ENCODE measurements at places on chromosomes 4 and X. TPM values are rescaled to one million over a fixed set of nuclear protein-coding genes. Genes with fewer than 3 reads are reported as not detected.

- no peaks in the 10 kb centered on the region for H3K27me3 ChIP-seq
- H3K4me1 ChIP-seq, result no peaks in the 10 kb centered on the region
- no peak overlapping the region for H3K4me3 ChIP-seq
- DNase-seq, result no peak
- peaks cover 27% of the 10 kb centered on the region for H3K36me3 ChIP-seq
These were observed 89.9 kb downstream of the PTPN13 start for GRCh38 chr4:86683983-86684382.

Gene PCDH10
- total RNA-seq, result 61.9 TPM

- DNase-seq, result no peak
- peaks cover 9% of the 10 kb centered on the region for H3K4me1 ChIP-seq
- no peak overlapping the region for H3K27ac ChIP-seq
- no peaks in the 10 kb centered on the region for H3K27me3 ChIP-seq
These were observed 15.6 kb upstream of the MAD2L1 start for GRCh38 chr4:120082251-120082650.

GRCh38 chr4:41418444-41418843 is 119.5 kb upstream of the LIMCH1 start:
- no peak for DNase-seq
- no peak overlapping the region for H3K27ac ChIP-seq
- no peaks in the 10 kb centered on the region for H3K27me3 ChIP-seq
- no peak overlapping the region for H3K4me3 ChIP-seq
- peaks cover 16% of the 10 kb centered on the region for H3K4me1 ChIP-seq

GRCh38 chrX:149074398-149074797 is 430.7 kb downstream of the IDS start:
- no peak overlapping the region for H3K4me3 ChIP-seq
- H3K4me1 ChIP-seq, result no peaks in the 10 kb centered on the region
- no peak for DNase-seq
- H3K27me3 ChIP-seq, result no peaks in the 10 kb centered on the region

DNA sequence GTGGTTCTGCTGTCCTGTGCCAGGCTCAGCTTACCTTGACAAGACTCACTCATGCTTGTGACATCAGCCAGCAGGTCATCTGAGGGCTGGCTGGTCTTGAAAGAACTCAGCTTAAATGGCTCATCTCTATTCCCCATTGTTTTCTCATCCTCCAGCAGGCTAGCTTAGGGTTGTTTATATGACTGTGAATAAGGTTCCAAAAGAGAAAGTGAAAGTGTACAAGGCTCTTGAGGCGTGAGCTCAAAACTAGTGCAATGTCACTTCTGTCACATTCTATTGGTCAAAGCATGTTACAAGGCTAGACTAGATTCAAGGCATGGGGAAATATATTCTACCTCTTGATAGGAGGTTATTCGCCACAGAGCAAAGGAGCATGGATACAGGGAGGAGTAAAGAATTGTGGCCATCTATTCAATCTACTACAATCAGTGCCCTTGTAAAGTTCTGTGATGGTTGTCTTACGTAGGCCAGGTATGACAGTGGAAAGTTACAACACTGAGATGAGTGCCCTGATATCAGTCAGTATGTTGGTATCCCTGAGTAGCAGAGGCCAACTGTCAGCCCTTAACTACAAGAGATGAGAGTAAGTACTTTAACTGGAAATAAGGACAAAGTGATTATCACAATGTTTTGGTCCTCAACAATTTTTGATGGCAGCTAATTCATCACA is 19.8 kb upstream of the TMLHE start:
- no peaks in the 10 kb centered on the region for H3K4me1 ChIP-seq
- H3K4me3 ChIP-seq, result no peak overlapping the region
- H3K27ac ChIP-seq, result no peak overlapping the region

DNA sequence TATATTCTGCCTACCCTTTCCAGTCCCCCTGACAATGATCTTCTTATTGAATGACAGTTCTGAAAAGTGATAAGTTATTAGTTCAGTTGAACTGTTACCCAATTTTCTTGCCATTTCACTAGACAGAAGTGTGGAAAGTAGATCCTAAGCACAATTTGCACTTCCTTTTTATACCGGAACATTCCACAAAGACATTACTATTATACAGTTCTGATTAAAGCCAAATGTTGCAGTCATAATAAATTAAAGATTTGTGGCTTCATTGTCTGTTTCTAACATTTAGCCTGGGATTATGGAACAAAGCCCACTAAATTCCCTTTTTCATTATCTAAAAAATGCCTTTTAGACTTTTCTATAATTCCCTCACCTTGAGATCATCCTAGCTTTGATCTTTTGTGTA is 13.8 kb downstream of the SH3BGRL start:
- no peak overlapping the region for H3K27ac ChIP-seq
- no peaks in the 10 kb centered on the region for H3K4me1 ChIP-seq
- no peak for DNase-seq
- no peak overlapping the region for H3K4me3 ChIP-seq

DNA sequence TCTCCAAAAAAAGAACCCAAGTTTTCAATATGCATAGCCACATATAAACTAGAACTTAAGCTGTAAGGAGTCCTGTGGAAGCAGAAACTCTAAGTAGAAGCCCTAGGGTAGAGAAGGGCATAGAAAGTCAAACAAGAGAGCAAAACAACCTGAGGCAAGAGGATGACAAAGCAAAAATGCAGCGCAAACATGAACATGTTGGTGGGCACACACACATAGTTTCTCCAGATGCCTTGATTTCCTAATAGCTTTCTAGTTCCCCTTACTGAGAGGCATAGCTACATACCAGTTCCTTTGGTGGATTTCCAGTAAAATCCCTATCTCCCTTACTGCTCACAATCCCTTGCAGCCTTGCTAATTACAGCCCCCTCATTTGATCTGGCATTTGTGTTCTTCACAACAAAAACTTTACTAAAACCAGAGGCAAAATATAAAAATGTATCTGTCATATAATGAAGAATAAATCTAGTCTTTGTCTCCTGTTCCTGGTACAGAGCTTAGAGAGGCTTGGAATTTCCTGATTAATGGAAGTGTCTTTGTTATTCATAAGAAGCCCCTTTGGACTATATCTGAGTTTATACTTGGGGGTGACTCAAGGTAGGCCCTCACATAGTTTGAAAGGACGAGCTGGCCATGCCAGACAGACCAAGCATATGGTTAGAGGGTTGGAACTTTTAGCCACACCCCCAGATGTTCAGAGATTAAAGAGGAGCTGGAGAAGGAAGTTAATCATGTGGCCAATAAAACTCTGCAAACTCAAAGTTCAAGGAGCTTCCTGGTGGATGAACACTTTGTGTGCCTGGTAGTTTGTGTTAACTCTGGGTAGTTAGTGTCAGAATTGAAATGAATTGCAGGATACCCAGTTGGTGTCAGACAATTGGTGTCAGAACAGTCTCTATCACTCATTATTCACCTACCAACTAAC is 52.7 kb upstream of the ZCCHC13 start:
- peak overlapping the region; percentile 92 for H3K27ac ChIP-seq
- H3K36me3 ChIP-seq, result peaks cover 30% of the 10 kb centered on the region
- peak overlapping the region; percentile 42 for H3K4me3 ChIP-seq
- H3K27me3 ChIP-seq, result no peaks in the 10 kb centered on the region

- H3K27ac ChIP-seq, result peak overlapping the region; percentile 90
- no peaks in the 10 kb centered on the region for H3K27me3 ChIP-seq
- DNase-seq, result no peak
- peaks cover 3% of the 10 kb centered on the region for H3K36me3 ChIP-seq
These were observed 854 bp downstream of the RNF113A start for GRCh38 chrX:119870626-119871131.

DNA sequence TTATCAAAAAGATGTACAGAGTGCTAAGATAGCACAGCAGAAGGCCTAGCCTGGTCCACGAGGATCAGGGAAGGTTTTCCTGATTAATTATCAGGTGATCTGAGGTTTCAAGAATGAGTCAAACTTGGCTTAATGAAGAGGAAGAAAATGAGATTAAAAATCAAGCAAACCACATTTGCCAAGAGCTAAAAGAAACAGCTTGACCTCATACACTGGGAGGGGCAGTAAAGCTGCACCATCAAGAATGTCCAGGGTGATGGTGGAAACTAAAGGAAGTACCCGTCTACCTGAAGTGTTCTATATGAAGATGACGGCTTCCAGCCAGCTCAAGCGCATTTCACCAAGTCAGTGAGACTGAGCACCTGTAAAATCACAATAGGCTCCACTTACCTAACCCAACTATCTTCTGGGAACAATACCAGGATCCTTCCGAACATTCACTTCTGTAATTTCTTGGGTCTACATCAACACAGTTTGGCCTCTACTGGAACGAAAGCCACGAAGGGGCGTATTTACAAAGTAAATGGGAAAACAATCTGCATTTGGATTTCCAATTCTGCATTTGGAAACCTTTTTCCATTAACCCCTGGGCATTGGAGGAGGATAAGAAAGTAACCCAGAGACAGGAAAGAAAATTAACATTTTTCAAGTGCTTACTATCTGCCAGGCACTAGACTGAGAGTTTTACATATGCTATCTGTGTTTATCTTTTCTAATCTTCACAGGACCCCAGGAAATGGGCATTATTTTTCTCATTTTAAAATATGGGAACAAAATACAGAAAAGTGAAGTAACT is 114.0 kb upstream of the DCLK2 start:
- peaks cover 2% of the 10 kb centered on the region for H3K27me3 ChIP-seq
- no peak for DNase-seq
- H3K4me3 ChIP-seq, result no peak overlapping the region
- no peak overlapping the region for H3K27ac ChIP-seq

DNA sequence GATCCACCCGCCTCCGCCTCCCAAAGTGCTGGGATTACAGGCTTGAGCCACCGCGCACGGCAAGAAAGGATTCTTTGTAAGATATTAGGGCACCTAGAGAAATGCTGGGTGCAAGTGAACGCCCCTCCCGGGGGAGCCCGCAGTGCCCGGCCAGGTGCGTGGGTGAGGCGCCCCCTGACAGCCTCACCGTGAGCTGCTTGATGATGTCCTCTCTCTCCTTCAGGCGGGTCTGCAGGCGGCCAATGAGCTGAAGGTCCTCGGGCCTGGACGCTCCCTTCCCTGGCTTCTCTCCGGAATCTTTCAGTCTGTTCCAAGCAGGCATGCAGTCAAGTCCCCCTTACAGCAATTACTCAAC is 21.9 kb downstream of the MED28 start:
- H3K4me1 ChIP-seq, result no peaks in the 10 kb centered on the region
- no peaks in the 10 kb centered on the region for H3K27me3 ChIP-seq
- DNase-seq, result no peak
- no peak overlapping the region for H3K4me3 ChIP-seq

DNA sequence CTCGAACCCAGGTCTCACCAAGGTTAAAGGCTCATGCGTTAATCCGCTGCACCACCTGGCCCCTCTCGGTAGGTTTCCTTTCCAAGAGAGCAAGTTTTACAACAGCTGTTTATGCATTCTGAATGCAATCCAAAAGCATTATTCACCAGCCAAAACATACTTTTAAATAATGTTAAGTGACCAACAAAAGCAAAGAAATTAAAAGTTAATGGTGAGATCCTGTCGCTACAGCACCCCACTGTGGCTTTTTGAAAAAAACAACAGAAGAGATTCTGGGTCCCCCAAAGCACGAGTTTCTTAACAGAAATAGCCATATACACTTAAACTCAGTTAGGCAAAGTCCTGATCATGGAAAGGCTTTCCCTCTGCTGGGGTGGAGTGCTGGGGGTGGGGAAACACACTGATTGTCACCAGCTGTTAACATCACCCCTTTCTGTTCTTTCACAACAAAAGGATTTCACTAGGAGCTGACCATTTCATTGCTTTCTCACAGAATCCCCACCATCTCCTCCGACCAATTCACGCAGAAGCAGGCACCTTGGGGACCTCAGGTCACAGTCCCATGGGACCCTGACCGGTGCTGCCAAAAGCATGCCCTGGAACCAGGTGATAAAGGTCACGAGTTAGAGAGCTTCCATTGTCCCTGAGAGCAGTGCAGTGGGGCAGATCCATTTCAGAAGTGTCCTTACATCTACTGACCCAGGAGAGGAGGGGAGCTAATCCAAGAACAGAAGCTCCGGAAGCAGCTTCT is 51.2 kb downstream of the ZNF827 start:
- no peaks in the 10 kb centered on the region for H3K27me3 ChIP-seq
- H3K27ac ChIP-seq, result no peak overlapping the region
- H3K4me3 ChIP-seq, result no peak overlapping the region
- no peak for DNase-seq

Gene MAGEA1
- not detected for total RNA-seq

DNA sequence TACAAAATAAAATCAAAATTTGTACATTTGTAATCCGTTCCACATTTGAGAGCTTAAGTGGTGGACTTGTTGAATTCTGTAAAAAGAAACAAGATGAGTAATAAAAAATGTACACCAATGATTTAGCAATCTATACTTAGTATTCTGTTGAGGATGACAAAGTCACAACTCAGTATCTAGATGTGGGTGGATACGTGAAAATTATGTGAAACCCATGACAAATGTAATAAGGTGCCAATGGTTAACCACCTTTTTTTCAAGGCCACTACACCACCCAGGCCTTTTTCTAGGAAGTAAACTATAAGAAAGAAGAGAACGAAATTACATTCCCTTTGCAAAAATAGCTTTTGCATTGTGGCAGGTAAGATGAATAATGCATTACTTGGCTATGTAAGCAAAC is 77.0 kb downstream of the ATP8A1 start:
- H3K36me3 ChIP-seq, result no peaks in the 10 kb centered on the region
- no peaks in the 10 kb centered on the region for H3K4me1 ChIP-seq
- no peak overlapping the region for H3K4me3 ChIP-seq
- DNase-seq, result no peak

DNA sequence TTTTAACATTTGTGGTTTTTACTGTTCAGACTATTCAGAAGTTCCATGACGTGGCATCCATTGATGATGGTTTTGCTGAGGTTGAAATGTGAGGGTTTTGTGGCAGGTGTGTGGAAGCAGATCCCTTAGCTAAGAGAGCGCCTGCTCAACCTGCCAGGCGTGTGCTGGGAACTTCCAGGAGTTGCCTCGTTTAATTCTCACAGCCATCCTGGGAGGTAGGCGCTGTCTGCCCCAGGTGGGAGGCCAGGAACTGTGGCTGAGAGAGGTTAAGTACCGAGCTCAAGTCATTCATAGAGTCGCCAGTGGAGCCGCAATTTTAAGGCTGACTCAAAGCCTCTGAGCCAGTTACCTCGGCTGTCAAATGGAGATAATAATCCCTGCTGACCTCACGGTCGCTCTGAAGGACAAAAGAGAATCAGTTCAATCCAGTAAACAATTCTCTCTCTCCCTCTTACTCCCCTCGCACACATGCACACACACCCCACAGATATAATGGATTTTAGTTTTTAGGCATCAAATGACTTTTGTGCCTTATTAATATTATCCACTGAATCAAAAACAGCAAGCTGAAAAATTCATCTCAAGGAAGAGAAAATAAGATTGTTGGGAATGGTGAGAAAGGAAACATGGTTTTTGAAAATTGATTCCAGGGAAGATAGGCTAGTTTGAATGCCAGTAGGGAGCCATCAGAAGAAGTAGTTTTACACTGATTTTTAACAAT is 171.3 kb downstream of the PTTG2 start:
- peaks cover 45% of the 10 kb centered on the region for H3K36me3 ChIP-seq
- peak overlapping the region; percentile 50 for H3K4me3 ChIP-seq
- DNase-seq, result no peak
- H3K27ac ChIP-seq, result peak overlapping the region; percentile 80
- H3K27me3 ChIP-seq, result no peaks in the 10 kb centered on the region

GRCh38 chrX:154441984-154442707 is 1.8 kb upstream of the FAM50A start:
- no peak for DNase-seq
- H3K27me3 ChIP-seq, result no peaks in the 10 kb centered on the region
- no peaks in the 10 kb centered on the region for H3K4me1 ChIP-seq
- H3K36me3 ChIP-seq, result no peaks in the 10 kb centered on the region

All from type B pancreatic cell (in vitro differentiated cells).